Iris pigment epithelial cell (primary cell): ENCODE measurements at places on chromosomes 6 and 20.

DNA sequence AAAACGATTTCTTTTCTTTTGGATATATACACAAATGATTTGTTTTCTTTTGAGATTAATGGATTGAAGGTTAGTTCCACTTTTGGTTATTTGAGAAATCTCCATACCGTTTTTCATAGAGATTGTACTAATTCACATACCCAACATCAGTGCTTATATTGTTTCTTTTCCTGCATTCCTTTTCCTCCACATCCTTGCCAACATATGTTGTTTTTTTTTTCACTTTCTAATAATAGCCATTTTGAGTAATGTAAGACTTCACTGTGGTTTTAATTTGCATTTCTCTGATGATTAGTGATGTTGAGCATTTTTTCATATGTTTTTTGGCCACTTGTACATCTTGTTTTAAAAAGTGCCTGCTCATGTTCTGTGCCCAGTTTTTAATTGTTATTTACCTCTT lies 846.4 kb upstream of the EYS start:
- DNase-seq = peak; percentile 14

GRCh38 chr6:132341646-132342045 lies 59.6 kb downstream of the MOXD1 start:
- DNase-seq = peak; percentile 23

GRCh38 chr6:63319939-63320338 lies at the start of gene LGSN:
LGSN (minus strand) TSS chr6:63319983; CDS start chr6:63319943, 40 bp downstream.
- no peak for DNase-seq

GRCh38 chr20:3222635-3223600 lies 13.6 kb downstream of the ITPA start:
- no peak for DNase-seq

- DNase-seq = peak; percentile 98
Measured at GRCh38 chr6:85464260-85464644, 14.4 kb downstream of the NT5E start.

DNA sequence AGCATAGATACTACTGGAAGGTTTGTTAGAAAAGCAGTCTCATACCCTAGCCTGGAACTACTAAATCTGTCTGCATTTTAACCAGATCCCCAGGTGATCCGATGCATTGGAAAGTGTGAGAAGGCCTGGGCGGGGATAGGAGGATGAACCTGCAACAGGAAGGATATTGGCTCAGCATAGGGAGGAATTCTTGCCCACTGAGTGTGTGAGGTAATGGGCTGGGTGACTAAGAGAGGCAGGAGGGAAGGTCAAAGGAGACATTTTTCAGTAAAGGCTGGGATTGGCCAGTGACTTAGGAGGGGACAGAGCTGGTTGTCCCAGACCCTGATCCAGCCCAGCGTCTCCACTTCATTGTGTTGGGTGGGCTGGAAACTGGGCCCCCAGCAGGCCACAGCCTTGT lies 191.0 kb upstream of the LRFN2 start:
- DNase-seq = peak; percentile 8

DNA sequence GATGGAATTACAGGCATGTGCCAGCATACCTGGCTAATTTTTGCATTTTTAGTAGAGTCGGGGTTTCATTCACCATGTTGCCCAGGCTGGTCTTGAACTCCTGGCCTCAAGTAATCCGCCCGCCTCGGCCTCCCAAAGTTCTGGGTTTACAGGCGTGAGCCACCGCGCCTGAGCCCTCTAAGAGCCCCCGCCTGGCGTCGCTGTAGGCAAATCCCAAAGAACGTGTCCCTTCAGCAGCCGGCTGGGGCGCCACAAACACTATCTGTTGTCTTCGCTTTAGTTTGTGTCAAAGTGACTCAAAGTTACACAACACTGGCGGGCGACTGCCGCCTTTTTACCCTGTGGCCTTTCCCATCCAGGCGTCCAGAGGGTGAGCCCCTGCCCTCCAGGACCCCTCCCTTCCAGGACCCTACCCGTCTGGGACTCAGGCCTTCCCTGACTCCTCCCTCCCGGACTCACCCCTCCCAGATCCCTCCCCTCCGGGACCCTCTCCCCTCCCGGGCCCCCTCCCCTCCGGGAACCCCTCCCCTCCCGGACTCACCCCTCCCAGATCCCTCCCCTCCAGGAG lies 940 bp upstream of the ADRM1 start:
- peak; percentile 93 for DNase-seq
